ENCODE measurements at places on chromosomes 6 and 20. TPM values are rescaled to one million over a fixed set of nuclear protein-coding genes. Genes with fewer than 3 reads are reported as not detected.

Gene TFAP2B
- total RNA-seq, result not detected

Gene CABLES2
- total RNA-seq, result 1.5 TPM

Gene CRYBG1
- total RNA-seq, result 36.5 TPM

Gene WFDC12
- total RNA-seq, result not detected

Gene SIRPB1
- total RNA-seq, result 1.4 TPM

Gene OR2J3
- not detected for total RNA-seq

Gene MLIP
- 0.61 TPM for total RNA-seq

Gene SLC22A3
- 0.20 TPM for total RNA-seq

Gene PNLDC1
- not detected for total RNA-seq

Gene SALL4
- 0.61 TPM for total RNA-seq

Gene ADGRG6
- total RNA-seq, result 28.8 TPM

Gene LHFPL5
- not detected for total RNA-seq

Gene TREM2
- total RNA-seq, result 0.63 TPM

Gene SLC17A1
- not detected for total RNA-seq

Gene BPIFA3
- total RNA-seq, result not detected

Gene TRIM15
- 0.79 TPM for total RNA-seq

Gene FKBP5
- total RNA-seq, result 304 TPM

Gene PCK1
- not detected for total RNA-seq

Gene ARMC2
- 3.2 TPM for total RNA-seq

Gene SLC4A11
- 5.7 TPM for total RNA-seq

Gene ARFGEF3
- 3.4 TPM for total RNA-seq

Gene PTPRA
- total RNA-seq, result 29.3 TPM

Gene PXMP4
- total RNA-seq, result 5.2 TPM
